ENCODE measurements at places on chromosomes 2 and 18. TPM values are rescaled to one million over a fixed set of nuclear protein-coding genes. Genes with fewer than 3 reads are reported as not detected.

The PAIP2B gene
- total RNA-seq = 0.78 TPM

The ANKRD30BL gene
- not detected for total RNA-seq

The IL18R1 gene
- total RNA-seq = 219 TPM

The PRKAG3 gene
- total RNA-seq = not detected

- DNase-seq = no peak
Observed at GRCh38 chr18:35703043-35703688, 121.6 kb downstream of the GALNT1 start.

DNA sequence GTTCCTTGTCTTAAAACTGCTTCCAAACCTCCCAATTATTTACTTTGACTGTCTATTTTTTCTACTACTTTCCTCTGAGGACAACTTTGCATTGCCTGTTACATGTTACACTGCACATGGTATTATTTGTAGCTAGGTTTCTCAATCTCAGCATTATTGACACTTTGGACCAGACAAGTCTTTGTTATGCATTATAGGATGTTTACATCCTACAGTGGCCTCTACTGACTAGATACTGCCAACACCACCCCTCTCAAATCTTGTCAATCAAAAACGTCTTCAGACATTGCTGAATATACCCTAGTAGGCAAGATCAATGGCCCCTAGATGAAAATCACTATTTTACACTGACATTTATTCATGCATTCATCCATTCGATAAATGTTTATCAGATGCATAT lies 129.6 kb upstream of the DNAJC10 start:
- DNase-seq = no peak

DNA sequence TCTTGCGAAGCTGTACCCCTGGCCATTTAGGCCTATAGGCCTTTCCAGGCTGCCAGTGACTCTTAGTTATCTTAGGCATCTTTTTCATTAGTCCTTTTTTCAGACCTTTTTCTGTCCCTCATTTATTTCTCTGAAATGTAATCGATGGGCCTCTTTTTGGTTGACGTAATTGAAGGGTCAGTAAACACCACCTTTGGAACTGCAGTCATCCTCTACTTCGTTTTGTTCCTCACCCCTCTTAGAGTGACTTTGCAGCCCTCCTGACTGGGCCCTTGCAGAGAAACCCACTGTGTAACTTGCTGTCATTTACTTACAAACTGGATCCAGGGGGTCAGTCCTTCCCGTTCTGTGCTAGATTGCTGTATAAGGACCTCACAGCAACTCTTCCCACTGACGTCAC lies 23.2 kb downstream of the CENPO start:
- DNase-seq = no peak

DNA sequence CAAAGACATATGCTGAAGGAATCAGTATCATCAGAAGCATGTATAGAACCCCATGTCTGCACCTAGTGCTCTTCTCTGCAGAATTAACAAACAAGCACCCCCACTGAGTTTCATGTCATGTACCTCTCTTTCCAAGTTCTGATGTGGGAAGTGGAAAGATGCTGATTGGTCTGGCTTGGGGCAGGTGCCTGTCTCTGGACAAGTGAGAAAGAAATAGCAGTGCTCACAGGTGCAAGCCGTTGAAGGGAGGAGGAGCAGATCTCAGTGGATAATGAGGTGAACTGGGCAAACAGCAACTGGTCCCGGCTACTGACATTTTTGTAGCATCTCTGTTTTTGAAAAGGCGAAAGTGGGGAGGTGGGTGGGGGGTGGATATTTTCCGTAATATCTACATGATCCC lies 17.5 kb upstream of the ACVR1 start:
- DNase-seq = no peak

DNA sequence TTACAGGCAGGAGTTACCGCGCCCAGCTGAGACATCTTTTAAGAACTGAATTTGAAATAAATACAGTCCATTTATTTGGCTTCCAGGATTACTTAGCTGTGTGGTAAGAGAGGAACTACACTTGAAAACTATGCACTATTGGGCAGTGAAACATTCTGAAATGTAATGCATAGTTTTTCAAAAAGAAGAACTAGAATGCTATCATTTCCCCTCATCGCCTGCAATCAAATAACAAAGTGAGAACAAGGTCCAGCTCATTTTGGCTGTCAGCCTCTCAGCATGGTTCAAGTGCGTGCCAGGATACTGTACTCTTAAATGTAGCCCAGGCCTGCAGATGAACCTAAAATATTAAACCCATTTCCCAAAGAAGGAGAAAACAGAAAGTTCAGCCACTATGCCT lies 76.6 kb upstream of the ARL5A start:
- no peak for DNase-seq

DNA sequence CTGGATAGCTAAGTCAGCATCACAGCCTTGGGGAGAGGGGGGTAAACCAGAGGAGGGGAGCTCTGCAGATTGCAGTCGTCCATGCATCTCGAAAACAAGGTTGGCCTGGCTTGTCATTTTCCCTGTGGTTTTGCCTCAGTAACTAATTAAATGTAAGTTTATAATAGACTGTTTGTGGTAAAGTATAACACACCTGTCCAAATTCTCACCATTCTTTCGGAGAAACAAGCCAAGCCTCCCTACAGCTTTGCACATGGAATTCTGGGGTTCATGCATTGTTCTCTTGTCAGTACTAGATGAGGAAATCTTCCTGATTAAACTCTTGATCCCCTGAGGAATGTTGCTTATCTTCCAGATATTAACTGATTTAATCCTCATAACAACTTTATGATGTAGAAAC lies 1065.2 kb upstream of the FAM98A start:
- DNase-seq = no peak

DNA sequence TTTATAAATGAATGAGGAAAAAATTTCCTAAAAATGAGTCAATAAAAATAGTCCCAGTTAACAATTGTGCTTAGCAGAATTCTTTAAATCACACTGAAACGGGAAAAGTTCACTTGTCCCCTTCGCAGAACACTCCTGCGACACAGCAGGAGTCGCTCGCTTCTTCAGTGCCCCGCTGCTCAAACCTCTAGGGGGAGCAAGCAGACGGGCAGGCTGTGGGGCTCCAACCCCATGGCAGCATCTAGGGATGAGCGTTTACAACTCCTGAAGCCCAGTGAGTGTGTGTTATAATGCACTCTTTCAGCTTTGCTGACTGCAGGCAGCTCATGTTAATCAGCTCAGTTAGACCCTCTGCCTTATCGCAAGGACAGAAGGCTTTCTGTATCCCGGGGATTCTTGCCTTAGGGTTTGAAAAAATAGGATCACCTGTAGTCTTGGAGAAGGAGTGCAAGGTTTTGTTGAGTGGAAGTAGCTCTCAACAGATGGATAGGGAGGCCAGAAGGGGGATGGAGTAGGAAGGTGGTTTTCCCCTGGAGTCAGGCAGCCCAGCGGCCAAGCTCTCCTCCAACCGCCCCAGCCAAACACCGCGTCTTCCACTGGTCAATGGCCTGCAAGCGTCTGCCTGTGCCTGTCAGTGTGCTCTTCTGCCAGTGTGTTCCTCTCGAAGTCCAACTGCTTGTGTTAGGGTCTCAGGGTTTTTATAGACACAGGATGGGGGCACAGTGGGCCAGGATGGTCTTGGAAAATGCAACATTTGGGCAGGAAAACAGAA lies 1977.7 kb upstream of the LRRTM1 start:
- no peak for DNase-seq

DNA sequence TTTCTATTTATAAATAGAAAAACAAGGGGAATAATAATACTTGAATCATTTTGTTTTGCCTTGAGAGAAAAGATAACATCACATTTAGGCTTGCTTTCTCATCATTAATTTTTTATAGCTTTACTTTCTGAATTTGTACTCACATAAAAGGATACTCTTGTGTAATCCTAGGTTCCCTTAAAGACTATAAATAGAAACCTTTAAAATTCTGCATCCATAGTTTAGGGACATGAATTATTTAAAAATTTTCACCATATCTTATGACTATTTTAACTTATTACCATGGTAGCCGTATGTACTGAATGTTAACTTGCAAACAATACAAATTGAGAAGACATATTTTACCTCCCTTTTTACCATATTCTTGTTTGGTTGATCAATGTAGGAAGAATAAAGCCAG lies 143.5 kb upstream of the CWC22 start:
- DNase-seq = no peak

GRCh38 chr2:180618570-180618969 lies 361.8 kb upstream of the UBE2E3 start:
- no peak for DNase-seq

- DNase-seq = no peak
Observed at GRCh38 chr2:42249284-42249683, 80.1 kb downstream of the EML4 start.

- DNase-seq = no peak
Observed at GRCh38 chr2:25936889-25937545, 45.3 kb downstream of the KIF3C start.

Data from natural killer cell treated with Interleukin-12 subunit alpha and Interleukin-12 subunit beta and Interleukin-15 and Interleukin-18, amount 100 ng/mL, for 72 hours (primary cell).